ENCODE measurements at places on chromosomes 7 and 10.

DNA sequence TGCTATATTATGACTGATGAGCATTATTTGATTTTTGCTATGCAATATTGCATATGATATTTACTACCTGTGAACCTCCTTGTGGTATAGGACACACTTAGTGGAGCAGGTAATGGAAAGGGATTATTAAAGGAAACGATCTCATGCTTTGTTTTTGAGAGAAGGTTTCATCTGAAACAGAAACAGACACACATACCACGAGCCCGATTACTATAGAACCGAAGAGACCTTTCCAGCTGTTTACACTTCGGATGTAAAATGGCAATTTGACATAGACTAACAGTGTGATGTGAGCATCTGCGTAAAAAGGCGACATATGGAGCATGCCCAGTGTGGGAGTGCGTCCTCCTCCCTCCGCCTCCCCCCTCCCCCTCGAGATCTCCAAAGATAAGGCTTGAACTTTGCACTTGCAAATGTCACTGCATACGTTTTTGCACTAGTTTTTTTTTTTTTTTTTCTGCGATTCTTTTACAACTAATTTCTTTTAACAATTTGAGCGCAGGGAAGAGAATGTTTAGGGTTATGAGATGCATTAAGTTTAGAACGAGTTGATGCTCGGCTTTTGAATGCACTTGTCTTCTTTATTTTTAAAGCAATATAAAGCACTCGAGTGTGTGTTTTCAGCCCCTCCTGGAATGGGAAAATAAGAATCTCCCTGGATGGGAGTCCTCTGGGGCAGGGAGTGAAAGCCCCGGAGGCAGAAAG is 251.0 kb downstream of the NSUN6 start:
- peak; percentile 81 for DNase-seq

DNA sequence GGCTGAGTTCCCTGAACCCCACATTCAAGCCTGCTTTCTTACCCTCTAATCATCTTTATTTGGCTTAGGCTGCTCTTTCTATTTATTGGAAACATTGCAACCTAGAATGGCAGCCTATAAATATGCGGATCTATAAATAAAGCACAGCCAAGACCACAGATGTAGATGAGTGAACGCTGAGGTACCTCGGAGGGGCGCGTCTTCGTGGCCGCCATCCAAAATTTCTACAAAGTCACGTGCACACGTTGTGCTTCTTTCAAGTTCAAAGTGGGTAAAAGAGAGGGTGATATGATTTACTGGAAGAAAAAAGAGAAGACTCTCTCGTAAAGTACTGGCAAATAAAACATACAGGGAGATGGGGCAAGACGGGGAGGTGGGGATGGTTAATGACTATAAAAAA is 132.6 kb upstream of the RSU1 start:
- no peak for DNase-seq

DNA sequence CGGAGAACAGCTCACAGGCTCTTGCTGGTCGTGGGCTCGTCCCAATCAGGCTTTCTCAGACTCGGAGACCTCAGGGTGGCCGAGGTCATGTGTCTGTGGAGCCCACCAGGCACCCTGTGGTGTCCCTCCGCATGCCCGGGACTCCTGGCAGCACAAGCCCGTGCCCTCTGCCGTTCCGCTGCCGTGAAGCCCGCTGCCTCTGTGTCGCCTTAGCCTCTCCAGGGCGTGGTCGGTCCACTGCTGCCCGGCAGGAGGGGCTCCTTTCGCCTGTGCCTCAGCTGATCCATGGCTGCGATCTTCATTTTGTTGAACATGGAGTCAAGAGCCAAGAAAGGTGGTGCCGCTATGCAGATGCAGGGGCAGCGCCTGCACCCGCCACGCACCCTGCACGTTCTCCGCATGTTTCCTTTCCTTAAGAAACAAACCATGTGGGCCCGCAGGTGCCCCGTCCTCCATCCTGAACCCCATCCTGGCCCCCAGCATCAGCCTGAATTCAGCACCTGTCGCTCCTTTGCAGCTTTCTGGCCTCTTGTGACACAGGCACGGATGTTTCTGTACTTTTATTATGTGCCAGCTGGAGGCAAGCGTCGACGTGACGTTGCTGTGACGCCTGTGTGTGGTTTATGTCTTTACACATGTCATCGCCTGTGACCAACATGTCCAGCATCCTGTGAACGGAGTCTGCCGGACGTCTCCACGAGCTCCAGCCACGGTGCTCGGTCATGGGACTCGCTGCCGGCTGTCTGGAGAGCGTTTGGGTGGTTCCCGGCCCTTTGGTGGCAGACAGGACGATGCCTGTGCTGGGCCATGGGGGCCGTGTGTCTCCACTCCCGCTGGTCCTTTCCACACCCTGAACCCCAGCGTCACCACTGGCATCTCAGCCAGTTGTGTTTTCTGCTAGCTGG is 69.9 kb downstream of the NKX6-2 start:
- DNase-seq, result no peak

DNA sequence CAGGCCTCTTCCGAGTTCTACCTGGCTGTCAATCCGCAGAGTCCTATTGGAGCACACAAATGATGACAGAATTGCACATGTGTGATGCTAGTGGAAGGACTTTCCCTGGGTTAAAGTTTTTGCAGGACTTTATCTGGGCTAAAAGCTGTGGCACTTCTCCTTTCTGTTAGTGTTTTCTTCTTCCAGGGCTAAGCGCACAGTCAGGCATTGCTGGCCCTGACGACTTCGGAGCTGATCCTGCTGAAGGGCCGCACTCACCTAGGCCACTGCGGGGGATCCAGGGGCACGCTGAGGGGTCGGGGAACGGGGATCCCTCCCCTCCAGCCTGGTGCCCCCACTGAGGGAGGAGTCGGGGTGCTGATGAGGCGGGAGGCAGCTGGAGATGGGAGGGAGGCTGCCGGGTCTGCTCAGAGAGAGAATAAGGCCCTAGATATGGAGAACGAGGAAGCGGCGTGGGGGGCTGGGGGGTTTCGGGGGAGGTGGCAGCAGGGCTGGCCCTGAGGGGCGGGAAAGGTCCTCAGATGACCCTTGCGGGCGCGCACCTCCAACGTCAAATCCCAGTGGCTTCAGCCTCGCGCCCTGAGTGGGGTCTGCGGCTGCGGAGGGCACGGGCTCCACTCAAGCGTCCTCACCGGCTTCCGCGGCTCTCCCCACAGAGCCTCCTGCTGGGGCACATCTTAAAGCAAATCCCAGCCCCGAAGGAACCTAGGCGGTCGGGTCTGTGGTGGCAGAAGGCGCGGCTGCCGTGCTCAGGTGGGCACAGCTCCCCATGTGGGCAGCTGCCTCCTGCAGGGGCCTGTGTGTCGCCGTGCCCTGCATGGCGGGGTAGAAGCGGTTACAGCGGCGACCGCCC is 30.9 kb downstream of the AGR3 start:
- no peak for DNase-seq

GRCh38 chr7:50595491-50596102 is 30.4 kb upstream of the DDC start:
- no peak for DNase-seq

- no peak for DNase-seq
Observed at GRCh38 chr10:13396369-13396768, 48.3 kb upstream of the SEPHS1 start.

GRCh38 chr10:72525277-72525676 is 100.6 kb downstream of the MICU1 start:
- DNase-seq, result peak; percentile 79

GRCh38 chr7:118076564-118076963 is 107.4 kb upstream of the LSM8 start:
- DNase-seq, result no peak

GRCh38 chr7:129649128-129649690 is 37.7 kb downstream of the NRF1 start:
- DNase-seq, result no peak

DNA sequence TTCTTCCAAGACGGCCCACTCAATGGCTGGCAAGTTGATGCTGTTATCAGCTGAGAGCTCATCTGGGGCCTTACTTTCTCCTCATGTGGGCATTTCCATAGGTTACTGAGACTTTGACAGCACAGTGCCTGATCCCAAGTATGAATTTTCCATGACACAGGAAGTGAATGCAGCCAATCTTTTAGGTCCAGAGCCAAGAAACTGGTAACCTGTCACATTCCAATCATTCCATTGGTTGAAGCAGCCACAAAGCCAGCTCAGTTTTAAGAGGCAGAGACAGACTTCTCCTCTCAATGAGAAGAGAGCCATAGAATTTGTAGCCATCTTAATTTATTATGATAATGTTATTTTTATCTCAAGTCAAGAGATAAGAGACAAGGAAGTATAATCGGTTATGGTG is 775.5 kb downstream of the CNTNAP2 start:
- no peak for DNase-seq

DNA sequence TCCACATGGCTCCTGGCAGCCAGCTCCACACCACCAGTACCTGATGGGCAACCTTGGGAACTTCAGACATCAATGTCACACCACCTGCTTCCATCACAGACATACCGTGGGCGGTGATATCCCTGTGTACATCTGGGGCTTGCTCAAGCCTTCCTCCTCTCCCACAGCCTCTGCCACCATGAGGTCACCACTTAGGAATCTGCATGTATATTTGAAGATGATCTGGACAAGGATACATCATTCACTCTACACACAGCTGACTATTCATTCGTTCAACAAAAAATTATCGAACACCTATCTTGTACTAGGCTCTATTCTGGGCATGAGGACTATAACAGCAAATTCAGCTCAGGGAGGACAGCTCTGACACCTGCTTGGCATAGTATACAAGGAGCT is 6.8 kb downstream of the DLG5 start:
- DNase-seq, result no peak

DNA sequence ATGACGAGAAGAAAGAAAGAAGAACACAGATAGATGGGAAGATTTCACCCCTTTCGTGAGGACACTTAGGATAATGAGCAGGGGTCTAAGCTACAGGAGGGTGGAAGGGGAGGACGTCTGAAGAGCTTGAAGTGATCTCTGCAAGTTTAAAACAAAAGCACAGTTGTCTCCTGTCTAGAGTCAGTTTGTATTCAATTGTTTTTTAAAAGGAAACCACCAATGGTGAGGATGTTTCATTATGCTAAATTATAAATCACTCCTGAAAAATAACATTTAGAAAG is 85.9 kb downstream of the ADAM12 start:
- no peak for DNase-seq

GRCh38 chr7:42237811-42238541 is 967 bp upstream of the GLI3 start:
- no peak for DNase-seq

DNA sequence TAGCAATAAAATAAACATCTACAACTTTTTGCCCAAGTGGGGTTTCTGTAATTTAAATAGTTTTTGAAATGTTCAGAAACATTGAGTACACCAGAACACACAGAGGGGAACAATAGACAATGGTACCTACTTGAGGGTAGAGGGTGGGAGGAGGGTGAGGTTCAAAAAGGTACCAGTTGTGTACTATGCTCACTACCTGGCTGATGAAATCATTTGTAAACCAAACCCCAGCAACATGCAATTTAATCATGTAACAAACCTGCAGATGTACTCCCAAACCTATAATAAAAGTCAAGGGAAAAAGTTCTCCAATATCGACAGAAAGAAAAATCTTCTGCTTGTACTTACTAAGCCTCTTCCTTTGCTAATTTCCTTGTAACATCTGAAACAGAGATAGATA is 4.2 kb upstream of the TES start:
- no peak for DNase-seq

DNA sequence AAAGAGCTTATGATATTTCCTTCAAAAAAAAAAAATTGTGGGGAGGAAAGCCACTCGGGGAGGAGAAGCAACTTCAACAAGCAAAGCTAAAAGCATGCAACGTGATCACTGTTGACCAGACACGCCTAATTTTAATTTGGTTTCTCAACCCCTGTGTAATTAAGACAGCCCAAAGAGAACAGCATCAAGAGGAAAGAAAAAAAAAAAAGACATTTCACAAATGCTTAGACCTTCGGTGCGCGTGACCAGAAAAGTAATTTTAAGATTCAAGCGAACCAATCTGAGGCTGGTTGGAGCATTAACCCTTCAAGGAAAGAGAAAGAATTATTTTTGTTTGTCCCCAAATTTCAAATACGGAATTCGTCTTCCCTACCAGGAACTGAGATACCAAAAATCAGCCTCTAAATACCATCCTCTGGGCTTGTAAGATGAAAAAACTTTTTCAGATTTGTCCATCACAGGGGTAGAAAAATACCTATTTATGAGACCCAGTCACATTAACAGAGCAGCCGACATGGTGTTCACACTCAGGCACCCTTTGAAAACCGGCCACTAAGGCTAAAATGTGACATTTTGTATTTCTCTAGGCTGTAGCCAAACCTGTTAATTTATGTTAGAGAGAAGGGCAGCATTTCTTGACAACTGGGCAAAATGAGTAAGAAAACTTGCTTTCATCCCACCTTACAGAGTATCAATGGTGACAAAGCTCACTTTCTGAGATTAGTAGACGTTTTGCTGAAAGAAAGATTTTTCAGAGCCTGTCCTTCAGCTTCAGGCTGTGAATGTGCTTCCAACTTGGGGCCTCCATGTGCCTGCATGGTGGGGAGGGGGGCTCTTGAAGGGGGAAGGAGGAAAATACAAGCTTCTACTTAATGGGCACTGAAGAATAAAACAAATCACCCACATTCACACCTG is 179.9 kb upstream of the KLF14 start:
- DNase-seq, result no peak

DNA sequence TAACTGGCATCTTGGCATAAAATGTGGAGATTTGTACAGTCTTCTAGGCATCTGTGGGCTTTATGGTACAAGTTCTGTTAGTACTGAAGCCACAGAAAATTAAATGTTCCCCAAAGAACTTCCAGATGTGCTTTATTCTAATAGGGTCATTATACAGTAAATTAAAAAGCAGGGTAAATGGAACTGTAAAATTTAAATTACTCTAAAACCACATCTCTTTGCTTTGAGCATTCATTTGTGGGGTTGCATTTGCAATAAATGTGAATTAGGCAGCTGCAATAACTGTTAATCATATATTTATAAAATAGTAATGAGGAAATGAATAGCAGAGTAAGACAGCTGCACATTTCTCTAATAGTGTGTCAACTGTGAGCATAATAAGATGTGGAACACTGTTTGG is 151.5 kb downstream of the BUB3 start:
- no peak for DNase-seq

GRCh38 chr10:52455098-52455497 is 141.0 kb downstream of the DKK1 start:
- DNase-seq, result no peak

GRCh38 chr10:42989481-42989921 is 87.4 kb upstream of the RET start:
- DNase-seq, result no peak

Data from large intestine (tissue), 12 donors.